Fibroblast of skin of right biceps (primary cell): ENCODE measurements at places on chromosomes 16 and 17.
A peak's percentile ranks its signal among the peaks of the same experiment; 100 is the strongest.

DNA sequence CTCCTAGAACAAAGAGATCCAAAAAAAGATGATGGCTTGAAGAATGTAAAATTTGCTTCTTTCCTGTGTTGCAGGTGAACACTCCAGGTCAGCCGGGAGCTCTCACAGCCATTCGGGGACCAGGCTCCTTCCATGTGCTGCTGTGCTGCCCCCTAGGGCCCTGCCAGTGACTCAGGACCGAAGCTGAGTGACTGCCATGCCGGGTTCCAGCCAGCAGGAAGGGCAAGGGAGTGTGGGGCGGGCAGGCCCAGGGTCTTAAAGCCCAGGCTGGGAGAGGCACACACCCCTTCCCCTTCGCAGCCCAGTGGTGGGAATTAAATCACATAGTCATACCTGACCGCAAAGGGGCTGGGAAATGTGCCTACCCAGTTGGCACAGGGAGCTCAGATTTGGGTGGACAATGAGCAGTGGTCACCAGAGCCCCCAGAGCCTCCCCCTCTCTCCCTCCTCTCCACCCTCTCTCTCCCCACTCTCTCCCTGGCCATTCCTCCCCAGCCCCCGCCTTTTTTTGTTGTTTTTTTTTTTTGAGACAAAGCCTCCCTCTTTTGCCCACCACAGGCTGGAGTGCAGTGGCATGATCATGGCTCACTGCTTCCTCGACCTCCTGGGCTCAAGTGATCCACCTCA is 11.5 kb downstream of the EPOP start:
- DNase-seq, result peak; percentile 47

DNA sequence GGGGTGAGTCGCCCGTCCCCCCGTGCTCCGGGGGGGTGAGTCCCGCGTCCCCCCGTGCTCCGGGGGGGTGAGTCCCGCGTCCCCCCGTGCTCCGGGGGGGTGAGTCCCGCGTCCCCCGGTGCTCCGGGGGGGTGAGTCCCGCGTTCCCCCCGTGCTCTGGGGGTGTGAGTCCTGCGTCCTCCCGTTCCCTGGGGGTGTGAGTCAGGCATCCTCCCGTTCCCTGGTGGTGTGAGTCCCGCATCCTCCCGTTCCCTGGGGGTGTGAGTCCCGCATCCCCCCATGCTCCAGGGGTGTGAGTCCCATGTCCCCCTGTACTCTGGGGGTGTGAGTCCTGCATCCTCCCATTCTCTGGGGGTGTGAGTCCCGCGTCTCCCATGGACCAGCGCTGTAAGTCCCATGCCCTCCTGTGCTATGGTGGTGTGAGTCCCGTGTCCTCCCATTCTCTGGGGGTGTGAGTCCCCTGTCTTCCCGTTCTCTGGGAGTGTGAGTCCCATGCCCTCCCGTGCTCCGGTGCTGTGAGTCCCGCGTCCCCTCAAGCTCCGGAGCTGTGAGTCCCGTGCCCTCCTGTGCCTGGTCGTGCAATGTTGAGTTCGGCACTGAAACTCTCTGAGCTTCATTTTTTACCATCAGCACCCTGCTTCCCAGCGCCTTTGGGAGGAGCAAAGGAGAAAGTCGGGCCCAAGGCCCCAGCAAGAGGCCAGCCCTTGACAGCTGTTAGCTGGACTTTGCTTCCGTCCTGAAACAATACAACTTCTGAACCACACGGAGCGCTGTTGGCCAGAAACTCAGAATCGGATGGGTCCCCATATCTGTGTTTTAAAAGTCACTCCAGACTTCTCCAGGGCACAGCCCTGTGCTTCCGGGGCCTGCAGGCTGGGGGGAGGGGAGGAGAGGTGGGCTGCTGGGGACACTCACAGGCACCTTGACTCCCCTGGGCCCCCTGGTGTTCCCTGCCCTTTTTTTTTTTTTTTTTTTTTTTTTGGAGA is 11.5 kb upstream of the ZC3H18 start:
- DNase-seq, result peak; percentile 50

DNA sequence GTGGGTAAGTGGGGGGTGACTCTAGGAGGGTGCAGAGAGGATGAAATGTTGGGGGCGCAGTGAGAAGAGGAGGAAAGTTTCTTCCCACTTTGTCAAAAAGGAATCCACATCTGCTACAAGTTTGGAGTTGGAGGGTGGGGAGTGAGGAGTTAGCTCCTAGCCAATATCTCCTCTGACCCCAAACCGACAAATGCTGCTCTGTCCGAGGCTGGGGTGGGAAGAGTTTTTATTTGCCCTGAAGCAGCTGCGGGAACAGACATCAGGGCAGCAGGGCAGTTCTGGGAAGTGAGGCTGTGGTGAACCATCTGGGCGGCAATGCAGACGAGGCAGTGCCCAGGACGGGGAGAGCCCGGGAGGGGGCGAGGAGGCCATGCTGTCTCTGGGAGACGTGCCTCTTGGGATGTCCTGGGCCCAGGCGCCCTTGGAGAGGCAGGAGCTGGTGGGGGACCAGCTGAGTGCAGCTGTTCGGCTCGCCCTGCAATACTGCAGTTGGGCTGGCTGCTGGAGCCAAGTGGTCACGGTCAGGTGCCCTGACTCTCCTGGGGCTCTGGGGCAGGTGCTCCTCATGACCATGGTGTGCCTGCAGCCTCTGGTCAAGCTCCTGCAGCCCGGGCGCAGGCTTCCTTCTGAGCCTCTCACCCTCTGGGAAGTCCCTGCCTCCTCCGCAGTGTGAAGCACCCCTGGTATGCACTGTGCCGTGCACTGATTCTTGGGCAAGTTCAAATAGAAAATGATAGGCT is 6.4 kb upstream of the SOCS3 start:
- DNase-seq, result no peak

- DNase-seq, result no peak
Observed at GRCh38 chr17:63694229-63694949, 5.5 kb downstream of the LIMD2 start.

DNA sequence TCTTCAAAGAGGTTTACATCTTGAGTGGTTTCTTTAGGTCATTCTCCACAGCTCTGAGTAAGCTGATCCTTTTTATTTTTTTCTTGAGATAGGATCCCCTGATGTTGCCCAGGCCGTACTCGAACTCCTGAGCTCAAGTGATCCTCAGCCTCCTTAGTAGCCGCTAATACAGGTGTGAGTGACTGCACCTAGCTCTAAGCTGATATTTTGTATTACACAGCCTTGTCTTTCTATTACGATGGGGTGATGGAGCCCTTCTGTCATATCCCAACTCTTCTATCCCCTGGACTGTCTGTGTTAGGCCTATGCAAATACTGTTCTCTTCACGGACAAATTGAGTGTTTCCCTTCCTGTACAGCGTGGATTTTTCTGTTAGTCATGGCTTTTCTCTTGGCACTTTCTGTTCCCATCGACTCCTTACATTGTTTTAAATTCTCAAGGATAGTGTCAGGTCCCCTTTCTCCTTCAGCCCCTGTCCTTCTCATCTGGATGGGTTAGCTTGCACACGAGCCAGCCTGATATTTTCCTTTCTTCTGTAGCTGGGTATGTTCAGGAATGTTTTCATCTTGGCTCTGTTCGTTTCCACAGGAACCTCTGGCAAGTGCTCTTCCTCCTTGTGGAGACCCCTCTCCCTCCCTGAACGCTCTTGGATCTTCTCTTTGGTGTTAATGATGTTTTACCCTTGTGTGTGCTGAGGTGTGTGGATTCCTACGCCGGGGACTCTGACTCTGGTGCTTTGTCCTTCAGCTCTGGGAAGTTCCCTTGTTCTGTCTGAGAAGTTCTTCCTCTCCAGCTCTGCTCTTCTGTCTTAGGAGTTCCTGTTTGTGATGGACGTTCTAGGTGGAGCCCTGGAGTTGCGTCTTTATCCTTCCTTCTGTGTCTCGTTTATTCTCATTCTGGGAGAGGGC is 2.3 kb downstream of the BANP start:
- DNase-seq, result no peak

- no peak for DNase-seq
Observed at GRCh38 chr17:38741921-38742410, 6.2 kb downstream of the PCGF2 start.

DNA sequence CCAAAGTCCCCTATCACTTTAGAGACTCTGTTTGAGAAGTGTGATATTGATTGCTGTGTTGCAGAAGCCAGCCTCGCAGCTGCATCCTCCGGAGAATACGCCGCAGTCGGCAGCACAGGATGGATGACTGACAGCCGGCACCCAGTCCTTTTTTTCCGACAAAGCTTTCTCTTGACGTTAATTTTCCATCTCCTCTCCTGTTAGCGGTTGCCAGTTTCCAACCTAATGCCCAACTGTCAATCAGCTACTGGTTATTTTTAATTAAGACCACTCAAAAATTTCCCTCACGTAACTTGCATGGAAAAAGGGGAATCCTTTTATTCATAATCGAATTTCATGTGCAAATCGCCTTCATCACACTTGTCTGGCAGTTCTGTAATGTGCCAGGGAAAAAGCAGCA is 953.9 kb downstream of the CDH11 start:
- no peak for DNase-seq

GRCh38 chr17:39607851-39608130 is at the start of gene NEUROD2:
TSS of gene NEUROD2 (minus strand) at chr17:39607920. CDS start at chr17:39606599, 1,321 bp downstream.
- no peak for DNase-seq

DNA sequence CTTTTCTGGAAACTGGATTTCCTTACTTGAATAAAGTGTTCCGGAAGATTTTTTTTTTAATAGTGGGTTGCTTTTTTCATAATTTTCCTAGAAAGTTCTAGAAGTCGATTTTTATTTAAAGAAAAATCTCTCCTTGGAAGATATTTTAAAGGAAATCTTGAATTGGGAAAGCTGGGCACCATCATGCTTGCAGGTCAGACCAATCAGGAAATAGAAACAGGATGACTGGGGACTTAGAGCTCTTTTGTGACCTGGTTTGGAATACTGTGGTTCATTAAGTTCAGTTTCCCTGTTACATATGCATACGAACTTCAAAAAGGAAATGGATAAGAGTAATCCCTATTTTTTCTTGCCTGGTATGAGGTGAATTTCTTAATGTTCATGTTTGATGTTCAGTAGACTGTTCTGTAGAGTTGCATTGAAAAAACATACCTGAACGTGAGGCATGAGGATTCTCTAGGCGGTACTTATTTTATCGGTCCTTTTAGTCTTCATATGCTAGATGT is 1.2 kb downstream of the NFATC3 start:
- DNase-seq, result peak; percentile 35

- no peak for DNase-seq
Observed at GRCh38 chr17:56842577-56842976, 8.6 kb downstream of the DGKE start.

DNA sequence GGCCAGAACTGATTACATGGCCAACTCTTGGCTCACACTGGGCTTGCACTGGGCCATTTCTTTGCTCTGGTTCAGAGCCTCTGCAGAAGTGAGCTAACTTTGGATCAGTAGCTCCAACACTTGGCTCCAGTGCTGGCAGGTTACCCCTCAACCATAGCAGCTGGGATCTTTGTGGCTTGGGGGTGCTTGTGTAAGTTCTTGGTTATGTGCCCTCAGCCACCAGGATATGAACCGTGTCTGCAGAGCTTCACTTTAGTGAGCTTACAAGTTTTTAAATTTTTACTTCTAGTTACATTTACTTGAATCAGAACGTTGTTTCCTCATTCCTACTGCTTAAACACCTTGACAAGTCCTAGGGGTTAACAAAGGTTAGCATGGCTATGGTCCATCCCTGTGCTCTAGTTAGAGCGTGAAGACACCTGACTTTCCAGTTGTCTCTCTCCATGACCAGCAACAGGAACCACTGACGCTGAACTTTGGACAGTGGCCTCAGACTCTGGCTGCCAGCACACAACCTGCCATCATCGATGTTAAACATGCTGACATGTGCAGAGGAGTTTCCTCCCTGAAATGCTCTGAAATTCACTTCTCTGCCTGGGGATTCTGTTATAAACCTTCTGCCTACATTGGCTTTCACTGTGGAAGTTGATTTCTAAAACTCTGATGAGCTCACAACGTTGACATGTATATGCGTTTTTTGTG is 4.1 kb downstream of the PDF start:
- DNase-seq, result no peak

DNA sequence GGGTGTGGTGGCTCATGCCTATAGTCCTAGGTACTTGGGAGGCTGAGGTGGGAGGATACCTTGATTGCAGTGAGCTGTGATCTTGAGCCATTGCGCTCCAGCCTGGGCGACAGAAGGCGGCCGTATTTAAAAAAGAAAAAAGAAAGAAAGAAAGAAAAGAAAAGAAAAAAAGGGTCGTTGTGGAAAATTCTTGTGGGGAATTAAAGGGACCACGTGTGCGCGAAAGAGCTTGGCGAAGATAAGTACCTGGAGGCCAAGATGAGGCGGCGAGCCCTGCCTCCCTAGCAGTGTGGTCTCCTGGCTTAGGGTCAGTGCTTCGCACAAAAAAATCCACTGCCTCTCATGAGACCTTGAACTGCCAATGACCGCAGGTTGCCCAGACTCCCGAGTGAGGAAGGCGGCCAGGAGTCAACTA is 728 bp upstream of the NMT1 start:
- no peak for DNase-seq

GRCh38 chr16:50478075-50478772 is 70.0 kb upstream of the NKD1 start:
- DNase-seq, result no peak

DNA sequence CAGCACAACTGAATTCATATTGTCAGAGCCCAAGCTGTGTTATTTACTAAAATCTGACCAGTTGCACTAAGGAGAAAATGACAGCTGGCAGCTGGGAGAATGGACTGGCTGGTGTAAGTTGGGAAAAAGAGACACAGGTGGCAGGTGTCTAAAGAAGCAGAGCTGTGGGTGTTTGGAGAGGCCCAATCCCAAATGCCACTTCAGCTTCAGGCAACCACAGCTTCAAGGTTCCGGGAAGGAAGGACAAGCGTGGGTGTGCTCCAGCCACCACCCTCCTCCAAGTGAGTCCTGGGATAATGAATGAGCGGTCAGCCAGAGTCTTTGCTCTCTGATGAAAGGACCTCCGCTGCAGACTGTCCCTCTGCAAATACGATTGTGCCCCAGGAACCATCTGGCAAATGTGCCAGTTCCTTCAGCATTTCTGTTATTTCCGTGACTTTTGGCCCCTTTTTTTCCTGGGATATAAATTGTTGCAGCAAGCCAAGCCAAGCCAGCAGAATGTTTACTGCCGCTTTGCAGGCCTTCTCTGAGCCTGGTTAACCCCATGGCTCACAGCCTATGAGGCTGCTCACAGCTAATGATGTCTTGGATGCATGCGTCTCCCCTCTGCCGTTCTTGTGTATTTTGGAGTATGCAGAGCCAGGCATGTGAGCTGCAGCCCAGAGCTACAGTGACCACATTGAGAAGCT is 9.5 kb upstream of the RHBDL3 start:
- DNase-seq, result no peak

DNA sequence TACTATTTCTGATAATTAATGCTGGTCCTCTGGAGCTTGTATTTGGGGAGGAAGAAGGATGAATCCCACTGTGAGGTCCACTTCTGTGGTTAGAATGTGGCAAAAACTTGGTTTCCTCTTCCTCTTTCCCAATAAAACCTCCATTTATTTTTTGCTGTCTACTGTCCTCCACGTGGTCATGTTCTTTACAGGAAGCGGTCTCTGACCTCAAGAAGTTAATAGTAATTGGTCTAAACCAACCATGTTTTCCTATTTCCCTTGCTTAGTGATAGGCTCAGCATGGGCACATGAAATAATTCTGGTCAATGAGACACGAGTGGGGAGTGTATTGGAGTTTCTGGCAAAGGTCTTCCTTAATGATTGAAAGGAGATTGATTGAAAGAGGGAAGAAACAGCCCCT is 33.9 kb downstream of the CHP2 start:
- DNase-seq, result no peak

GRCh38 chr17:58217766-58218165 is 1.3 kb downstream of the MKS1 start:
- DNase-seq, result no peak

- no peak for DNase-seq
Observed at GRCh38 chr17:65194670-65195334, 57.6 kb downstream of the RGS9 start.

- DNase-seq, result peak; percentile 36
Observed at GRCh38 chr17:47844227-47844626, 3.2 kb upstream of the SCRN2 start.
